Astrocyte (in vitro differentiated cells and primary cell): ENCODE measurements at places on chromosomes 5 and 9.

- no peak for DNase-seq
These were observed 182.1 kb upstream of the ACTBL2 start for GRCh38 chr5:57664700-57665099.

DNA sequence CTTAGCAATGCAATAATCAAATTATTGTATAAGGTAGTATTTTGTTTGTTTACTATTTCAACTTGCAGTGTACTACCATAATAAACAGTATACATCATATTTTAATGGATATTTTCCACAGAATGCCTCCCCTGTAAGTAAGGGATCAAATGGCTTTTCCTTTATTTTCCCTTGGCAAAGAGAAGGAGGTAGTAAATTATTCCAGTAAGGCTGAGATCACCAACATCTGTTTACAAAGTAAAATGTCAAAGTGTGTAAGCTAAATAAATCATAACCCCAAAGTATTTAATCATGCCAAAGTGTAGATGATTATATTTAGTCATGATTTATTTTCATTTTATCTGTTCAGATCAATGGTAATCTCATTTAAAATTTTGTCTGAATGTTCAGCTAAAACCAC, 537.6 kb downstream of the PRDM9 start:
- no peak for DNase-seq

GRCh38 chr5:127077366-127077765, 4.1 kb upstream of the C5orf63 start:
- no peak for DNase-seq

GRCh38 chr9:94889628-94890027, 163.1 kb downstream of the AOPEP start:
- DNase-seq = peak; percentile 73

GRCh38 chr9:10144355-10144754, 468.4 kb downstream of the PTPRD start:
- no peak for DNase-seq

DNA sequence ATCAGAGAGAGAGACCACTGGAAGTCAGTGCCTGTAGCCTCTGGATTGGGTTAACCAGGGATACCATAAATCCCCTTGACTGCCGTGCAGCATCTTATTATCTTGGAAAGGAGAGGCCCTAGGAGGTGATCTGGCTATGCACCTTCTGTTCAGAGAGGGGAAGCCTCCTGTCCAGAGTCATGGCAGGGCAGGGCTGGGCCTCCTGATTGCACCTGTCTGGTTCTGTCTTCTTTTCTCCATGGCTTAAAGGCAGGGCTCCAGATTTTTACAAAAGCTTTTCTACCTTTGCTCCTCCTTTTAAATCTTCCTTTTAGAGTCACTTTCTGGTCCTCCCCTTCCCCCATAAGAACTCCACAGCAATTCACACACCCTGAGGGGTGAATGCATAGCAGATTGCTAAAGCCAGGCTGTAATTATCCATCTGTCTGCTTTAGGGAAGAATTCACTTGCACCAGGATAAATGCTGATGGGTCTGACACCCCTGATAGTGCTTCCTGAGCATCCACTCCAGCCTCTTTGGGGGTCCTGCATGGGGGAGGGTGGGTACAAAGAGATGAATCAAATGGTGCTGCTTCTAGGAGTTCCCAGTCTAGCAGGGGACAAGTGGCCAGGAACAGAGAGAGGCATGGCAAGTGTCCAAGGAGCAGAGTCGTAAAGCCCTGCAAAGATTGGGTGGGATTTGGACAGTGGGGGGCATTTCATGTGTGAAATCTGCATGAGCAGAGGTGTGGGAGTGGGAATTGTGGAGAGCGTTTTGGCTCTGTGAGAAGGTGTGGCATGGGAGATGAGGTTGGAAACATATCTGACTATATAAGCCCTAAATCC, 141.3 kb upstream of the ALDH1B1 start:
- no peak for DNase-seq

GRCh38 chr5:35041261-35041660, 6.5 kb downstream of the AGXT2 start:
- peak; percentile 67 for DNase-seq

DNA sequence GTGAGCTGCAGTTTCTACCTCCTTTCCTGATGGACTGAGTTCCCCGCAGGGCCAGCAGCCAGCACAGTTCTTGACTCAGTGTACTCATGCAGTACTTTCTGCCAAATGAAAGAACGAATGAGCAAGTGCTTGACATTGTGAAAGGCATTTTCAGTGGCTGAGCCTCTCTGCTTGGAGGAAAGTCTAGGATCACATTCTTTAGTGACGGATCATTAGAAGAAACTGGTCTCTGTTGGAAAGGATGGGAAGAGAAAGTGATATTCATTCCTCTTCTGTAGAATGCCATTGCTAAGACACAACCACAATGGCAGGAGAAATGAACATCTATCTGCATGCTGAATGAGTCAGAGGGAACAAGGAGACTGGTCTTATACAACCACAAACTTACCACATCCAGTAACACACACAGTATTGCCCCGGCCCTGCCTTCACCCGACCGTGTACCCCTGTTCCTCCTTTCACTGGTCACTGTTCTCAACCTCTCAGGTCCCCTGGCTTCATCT, 206.9 kb downstream of the CRB2 start:
- peak; percentile 99 for DNase-seq

DNA sequence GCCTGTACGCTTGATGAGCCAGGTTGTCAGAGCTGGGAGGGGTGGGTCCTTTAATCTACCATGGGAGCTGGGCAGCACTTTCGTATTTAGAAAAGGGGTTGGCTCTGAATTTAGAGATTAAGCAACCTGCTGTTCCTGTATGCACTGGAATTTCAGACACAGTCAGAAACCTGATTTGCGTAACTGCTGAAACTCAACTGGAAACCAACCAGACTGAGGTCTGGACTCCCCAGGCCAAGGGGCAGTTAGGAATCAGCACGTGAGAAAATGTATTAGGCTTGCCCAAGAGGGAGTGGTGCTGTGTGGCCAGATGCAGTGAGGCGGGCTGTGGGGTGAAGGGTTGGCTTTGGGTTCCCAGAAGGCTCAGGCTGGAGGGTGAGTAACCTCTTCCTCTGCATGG, 235.0 kb downstream of the GOLPH3 start:
- DNase-seq = no peak

DNA sequence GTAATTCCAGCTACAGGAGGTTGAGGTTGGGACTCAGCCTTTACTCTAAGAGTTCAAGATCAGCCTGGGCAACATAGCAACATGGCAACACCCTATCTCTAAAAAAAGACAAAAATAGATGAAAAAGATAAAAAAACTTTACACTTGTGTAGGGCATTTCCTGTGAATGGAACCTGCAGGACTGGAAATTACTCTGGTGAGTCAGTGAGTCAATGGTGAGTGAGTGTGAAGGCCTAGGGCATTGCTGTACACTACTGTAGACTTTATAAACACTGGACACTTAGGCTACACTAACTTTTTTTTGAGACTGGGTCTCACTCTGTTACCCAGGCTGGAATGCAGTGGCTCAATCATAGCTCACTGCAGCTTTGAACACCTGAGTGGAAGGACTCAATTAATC, 19.5 kb upstream of the ARSI start:
- peak; percentile 75 for DNase-seq

DNA sequence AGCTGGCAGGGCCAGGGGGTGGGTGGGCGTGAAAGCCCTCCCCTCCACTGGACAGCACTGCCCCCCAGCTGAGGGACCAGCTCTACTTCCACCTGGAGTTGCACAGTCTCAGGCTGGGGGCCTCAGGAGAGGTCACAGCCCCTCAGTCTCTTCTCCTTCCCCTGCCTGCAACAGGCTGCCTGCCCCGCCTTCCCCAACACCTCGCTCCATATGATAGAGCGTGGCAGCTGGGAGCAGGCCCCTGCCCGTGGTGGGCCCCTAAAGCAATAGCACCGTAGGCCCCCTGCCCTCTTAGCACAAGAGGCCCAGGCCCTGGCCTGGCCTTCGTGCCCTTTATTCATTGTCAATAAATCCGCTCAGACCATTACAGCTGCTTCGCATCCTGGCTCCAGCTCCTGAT, 3.9 kb downstream of the RELL2 start:
- DNase-seq = no peak

- DNase-seq = peak; percentile 53
These were observed 165.2 kb downstream of the MAPKAP1 start for GRCh38 chr9:125541840-125542243.

DNA sequence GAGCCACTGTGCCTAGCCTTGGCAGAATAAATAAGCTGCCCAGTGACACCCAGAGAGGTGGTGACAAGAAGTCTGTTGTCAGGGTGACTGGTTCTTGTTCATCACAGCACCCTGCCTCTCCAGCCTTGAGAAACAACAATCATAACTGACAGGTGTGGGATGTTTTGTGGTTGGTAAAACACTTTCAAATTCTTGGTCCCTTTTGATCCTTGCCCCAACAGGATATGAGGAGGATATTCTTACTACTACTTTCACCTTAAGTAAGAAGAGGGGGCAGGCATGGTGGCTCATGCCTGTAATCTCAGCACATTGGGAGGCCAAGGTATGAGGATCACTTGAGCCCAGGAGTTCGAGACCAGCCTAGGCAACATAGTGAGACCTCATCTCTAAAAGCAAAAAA, 14.2 kb upstream of the FRRS1L start:
- DNase-seq = no peak

DNA sequence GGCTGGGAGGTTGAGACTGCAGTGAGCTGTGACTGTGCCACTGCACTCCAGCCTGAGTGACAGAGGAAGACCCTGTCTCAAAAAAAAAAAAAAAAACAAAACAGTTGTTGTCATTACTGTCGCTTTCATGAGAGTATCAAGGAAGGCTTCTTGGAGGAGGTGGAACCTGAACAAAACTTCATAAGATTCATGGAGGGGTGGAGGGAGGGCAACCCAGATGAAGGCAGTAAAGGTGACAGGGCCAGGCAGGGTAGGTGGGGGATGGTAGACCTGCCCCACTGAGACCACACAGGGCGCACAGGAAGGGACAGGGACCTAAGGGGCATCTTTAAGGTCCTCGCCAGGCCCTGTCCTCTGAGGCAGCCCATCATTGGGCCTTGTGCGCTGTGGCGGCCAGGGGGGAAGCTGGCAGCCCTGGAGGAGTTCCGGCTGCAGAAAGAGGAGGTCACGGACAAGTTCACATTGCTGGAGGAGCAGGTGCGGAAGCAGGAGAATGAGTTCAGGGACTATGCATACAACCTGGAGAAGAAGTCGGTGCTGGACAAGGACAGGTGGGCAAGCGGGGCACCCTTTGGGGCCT, 3.5 kb downstream of the CFAP157 start:
- DNase-seq = no peak

DNA sequence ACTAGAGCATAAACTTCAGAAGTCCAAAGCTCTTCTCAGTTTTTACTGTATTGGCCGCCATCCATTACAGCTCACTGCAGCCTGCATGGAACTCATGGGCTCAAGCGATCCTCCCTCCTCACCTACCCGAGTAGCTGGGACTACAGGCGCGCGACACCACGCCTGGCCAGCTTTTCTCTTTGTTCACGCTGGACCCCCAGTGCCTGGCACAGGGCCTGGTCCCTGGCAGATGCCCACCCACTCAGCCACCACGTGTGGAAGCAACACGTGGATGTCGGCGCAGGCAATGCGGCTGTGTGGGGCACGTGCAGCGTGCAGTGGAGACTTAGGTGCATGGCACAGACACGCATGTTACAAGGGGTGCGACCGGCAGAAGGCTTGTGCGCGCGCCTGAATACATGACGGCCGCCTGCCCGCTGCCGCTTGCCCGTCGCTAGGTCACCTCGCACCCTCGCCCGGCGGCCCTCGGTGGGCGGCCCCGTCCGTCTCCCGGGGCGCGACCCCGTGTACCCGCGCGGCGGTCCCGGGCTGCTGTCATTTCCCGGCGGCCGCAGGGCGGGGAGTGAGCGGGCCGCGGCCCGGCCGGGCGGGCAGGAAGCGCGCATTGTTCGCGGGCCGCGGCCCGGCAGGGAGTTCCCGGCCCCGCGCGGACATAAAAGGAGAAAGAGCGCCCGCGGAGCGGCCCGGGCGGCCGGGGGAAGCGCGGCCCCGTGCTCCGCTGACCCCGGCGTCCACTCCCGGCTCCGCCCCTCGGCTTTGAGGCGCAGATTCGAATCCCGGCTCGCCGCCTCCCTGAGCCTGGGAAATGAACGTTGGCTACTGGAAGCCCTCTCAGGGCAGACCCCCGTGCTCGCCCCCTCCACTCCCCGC, 24.1 kb upstream of the PTGS1 start:
- no peak for DNase-seq

DNA sequence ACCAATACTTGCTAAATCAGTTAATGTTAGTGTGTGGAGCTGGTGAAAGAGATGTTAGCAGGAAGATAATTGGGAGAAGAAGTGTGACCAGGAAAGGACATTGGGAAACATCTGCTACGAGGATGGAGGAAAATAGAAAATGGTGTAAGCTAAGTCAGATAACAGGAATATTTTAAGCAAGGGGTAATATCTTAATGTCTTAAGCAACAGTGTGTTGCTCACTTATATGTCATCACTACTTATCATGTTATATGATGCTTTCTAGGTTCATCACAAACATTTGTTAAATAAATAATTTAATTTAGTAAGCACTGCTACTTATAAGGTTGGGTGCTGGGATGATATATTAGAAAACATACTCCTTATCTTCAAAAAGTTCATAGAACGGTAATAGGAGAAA, 326.1 kb downstream of the EDIL3 start:
- no peak for DNase-seq

DNA sequence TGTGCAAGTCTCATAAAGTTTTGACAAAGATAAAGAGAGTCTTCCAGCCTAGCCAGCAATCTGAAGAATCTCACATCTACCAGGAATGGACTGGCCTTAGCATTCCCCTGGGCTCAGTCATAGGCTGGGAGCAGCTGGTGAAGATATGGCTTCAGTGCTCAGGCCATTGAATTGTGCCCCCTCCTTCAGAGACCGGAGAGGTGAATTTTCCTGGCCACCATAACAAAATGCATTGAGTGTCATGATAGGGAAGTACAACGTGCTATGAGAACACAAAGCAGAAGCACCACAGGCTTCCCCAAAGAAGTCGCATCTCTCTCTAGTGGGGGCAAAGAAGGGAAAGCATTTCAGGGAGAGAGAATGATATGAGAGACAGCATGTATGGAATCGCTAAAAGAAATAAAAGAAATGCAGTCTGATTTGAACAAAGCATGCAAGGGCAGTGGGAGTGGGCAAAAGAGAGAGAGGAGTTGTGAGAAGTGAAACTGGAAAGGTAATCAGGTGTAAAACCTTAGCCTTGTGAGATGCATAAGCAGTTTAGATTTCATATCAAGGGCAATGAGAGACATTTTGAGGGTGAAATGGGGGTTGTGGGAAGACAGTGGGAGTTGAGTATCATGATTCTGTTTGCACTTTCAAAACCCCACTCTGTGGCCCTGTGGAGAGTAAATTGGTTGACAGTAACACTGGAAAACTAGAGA, 57.1 kb upstream of the NMUR2 start:
- no peak for DNase-seq
